ENCODE measurements at places on chromosomes 11 and 22.
A peak's percentile ranks its signal among the peaks of the same experiment; 100 is the strongest.

- no peak for DNase-seq
Measured at GRCh38 chr11:99683933-99684332, 663.2 kb downstream of the CNTN5 start.

DNA sequence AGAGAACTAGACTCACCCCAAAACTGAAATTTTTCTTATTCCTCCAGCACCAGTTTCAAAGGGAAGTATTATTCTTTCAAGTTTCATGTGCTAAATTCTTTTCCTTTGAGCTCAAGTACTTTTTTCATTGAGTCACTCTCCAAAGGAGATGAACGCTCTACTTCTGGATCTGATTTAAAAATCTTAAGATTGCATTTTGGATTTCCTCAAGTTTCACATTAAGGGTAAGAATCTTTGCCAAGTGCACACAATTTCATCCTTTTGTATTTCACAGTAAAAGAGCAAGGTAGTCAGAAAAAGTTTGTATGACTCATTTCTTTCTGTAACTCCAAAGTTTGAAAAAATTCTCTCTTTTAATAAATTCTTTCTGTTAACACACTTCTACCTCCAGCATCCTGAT is 435.5 kb downstream of the RAB38 start:
- no peak for DNase-seq

- DNase-seq = no peak
Measured at GRCh38 chr11:78289552-78290292, 101.0 kb downstream of the USP35 start.

- DNase-seq = no peak
Measured at GRCh38 chr22:19867617-19868016, 12.9 kb upstream of the GNB1L start.

GRCh38 chr22:50439871-50440331 is 34.9 kb downstream of the SBF1 start:
- DNase-seq = no peak

- no peak for DNase-seq
Measured at GRCh38 chr22:48535868-48536540, 1291.7 kb downstream of the BRD1 start.

- no peak for DNase-seq
Measured at GRCh38 chr11:76623884-76624419, 46.6 kb downstream of the LRRC32 start.

DNA sequence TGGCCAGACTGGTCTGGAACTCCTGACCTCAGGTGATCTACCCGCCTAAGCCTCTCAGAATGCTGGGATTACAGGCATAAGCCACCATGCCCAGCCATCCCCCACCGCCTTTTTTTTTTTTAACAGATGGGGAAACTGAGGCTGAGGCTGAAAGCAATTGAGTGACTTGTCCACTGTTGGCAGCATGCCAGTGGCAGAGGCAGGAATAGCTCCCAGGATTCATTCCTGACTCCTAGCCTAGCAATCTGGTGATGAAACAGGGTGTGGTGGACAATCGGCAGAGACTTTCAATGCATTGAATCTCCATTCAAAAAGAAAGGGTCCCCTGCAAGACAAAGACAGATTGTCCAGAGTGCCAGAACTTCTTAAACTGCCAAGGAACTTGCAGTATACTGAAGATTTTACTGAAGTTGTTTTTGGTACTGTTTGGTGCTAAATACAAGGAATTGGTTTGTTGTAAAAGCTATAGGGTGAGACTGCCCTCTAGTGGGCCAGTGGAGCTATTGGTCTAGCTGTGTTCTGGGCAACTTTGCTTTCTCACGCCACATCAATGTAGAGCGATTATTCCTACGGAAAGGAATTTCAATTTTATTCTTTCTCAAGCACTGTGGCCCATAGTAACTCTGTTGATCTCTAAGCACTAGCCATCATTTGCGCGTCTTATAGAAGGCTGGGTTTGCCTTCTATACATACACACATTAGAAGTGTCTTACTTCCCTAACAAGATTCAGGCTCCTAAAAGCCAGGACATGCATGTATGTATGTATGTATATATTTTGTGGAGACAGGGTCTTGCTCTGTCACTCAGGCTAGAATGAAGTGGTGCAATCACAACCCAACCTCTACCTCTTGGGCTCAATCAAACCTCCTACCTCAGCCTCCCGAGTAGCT is 21.0 kb downstream of the C22orf31 start:
- peak; percentile 81 for DNase-seq

GRCh38 chr11:3037040-3037944 is 19.9 kb downstream of the CARS1 start:
- no peak for DNase-seq

- DNase-seq = peak; percentile 38
Measured at GRCh38 chr11:29527391-29527936, 489.4 kb downstream of the KCNA4 start.

GRCh38 chr11:11481371-11481770 is 128.3 kb upstream of the CSNK2A3 start:
- DNase-seq = no peak

DNA sequence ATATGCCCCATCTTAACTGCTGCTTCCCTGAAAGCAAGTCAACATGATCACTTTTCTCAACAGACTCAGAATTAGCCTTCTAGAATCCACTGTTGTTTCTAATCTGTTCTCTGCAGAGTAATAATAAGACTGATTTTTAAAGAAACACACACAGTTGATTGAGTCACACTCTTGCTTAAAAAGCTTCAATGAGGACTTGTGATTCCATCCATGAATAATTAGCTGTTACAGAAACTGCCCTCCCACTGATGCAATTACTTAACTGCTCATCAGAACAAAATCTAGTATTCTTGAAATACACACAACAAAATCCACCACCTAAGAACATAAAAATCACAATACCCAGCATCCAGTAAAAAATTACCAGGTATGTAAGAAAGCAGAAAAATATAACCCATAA is 100.5 kb upstream of the TIMP3 start:
- DNase-seq = peak; percentile 30

DNA sequence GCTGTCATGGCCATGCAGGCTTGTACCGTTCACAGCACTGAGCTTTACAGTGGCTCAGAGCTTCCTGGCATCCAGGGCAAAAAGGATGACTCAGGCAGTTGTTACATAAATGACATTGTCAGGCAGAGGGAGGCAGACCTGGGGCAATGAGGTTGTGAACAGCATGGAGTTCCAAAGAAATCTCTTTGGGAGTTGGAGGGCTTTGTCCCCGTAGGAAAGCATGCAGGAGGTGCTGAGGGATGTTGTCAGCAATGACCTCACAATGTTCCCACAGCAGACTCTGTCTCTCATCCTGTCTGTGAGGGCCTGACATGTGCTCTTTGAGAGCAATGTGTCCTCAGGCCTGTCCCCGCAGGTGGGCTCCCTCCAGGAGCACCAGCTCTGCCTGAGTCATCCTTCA is 25.9 kb upstream of the PDE2A start:
- peak; percentile 44 for DNase-seq

DNA sequence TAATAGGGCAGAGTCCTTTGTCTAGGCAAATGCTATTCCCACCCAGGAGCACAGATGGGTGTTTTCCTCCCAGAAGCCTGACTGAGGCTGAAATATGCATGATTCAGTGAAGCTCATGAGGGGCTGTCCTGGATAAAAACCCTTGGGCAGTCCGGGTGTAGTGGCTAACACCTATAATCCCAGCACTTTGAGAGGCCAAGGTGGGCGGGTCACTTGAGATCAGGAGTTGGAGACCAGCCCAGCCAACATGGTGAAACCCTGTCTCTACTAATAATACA is 48.6 kb upstream of the LMO2 start:
- DNase-seq = no peak

DNA sequence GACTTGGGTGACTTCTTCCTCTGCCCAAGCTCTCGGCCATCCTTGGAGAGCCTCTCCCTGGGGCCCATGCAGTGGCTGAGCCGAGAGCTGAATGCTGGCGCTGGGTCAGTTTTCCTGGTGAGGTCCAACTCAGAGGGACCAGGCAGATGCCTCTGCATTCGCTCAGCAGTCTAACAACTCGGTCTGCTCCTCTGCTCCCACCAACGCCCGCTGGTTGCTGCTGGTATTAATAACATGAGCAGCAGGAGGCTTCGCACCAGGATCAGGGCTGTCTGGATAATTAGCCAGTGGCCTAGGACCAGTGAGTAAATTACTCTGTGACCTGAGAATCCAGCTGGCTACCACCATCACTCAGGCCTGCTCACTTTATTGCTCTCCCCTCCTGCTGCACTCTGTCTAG is 77.7 kb upstream of the FAM181B start:
- DNase-seq = no peak

- peak; percentile 82 for DNase-seq
Measured at GRCh38 chr11:100890789-100891188, 203.7 kb downstream of the ARHGAP42 start.

DNA sequence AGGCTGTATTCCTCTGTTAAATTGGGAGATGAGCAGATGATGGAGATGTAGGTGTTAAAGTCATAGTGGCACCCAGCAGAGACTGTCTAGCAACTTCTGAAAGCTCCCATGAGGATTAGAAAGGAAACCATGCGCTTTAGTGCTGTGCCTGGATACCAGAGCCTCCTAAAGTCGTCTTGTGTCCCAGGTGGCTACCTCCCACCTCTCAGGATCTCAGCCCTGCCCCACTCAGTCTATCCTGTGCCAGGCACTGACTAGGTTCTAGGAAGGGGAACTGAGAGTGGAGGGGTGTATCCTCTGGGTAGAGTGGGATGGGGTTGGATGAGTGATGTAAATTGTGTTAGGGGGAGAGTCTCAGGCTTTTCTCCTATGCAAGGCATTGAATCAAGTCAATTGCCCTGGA is 60.2 kb downstream of the KIAA1671 start:
- no peak for DNase-seq

DNA sequence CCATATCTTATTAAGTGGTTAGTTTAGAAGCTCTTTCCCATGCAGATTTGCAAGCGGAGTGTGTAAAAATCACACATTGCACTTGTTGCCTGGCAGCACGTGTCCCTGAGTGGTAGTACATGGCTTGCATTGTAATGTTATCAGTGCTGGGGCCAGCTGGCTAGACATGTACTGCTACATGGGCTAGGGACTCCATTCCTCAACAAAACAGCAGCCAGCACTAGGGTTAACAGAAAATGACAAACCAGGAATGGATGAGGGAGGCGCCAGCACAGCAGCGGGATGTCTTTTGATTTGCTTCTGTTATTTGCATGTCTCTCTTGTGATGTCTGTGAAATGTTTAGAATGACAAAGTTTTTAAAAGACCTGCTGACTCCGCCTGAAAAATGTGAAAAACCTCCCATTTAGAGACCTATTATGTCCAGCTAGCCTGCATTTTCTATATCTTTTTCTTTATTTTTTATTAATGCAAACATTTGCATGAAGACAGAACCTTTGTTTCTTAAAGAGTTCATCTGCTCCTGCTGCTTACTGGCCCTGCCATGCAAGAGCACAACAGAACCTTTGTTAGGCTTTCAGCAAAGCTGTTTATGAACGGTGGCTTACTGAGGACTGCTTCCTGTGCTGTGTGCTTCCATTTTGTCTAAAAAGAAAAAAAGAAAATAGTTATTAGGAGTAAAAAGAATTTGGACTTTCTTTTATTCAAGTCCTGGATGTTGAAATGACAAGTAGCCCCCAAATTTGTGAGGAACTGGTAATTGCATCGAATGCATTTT is 40.7 kb downstream of the CSTPP1 start:
- no peak for DNase-seq

GRCh38 chr11:12200279-12200990 is 90.0 kb downstream of the MICAL2 start:
- DNase-seq = no peak

GRCh38 chr11:17762309-17762974 is 27.9 kb downstream of the KCNC1 start:
- no peak for DNase-seq

DNA sequence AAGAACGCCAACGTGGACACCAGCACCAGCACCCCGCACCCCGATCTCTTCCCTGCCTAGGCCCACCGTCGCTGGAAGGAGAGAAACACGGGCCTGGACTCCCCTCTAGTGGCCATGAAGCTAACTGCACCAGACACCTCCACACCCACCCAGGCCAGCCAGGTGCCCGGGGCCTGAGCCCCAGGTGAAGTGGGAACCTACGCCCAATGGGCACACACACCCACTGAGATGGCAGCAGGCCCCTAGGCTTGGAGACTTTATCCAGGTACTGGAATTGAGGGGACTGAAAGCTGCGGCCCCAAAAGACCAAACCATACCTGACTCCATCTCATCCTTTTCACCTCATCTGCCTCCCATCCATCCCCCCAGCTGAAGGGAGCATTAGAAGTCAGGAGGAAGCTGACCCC is 81.0 kb downstream of the BUD13 start:
- peak; percentile 4 for DNase-seq

DNA sequence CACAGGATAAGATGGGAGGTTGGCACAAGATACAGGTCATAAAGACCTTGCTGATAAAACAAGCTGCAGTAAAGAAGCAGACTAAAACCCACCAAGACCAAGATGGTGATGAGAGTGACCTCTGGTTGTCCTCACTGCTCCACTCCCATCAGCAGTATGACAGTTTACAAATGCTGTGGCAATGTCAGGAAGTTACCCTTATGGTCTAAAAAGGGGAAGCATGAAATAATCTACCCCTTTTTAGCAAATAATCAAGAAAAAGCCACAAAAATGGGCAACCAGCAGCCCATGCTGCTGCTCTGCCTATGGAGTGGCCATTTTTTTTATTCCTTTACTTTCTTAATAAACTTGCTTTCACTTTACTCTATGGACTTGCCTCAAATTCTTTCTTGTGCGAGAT is 8.7 kb upstream of the PIWIL4 start:
- DNase-seq = no peak
